ENCODE measurements at places on chromosomes 11 and 22.
A peak's percentile ranks its signal among the peaks of the same experiment; 100 is the strongest.

DNA sequence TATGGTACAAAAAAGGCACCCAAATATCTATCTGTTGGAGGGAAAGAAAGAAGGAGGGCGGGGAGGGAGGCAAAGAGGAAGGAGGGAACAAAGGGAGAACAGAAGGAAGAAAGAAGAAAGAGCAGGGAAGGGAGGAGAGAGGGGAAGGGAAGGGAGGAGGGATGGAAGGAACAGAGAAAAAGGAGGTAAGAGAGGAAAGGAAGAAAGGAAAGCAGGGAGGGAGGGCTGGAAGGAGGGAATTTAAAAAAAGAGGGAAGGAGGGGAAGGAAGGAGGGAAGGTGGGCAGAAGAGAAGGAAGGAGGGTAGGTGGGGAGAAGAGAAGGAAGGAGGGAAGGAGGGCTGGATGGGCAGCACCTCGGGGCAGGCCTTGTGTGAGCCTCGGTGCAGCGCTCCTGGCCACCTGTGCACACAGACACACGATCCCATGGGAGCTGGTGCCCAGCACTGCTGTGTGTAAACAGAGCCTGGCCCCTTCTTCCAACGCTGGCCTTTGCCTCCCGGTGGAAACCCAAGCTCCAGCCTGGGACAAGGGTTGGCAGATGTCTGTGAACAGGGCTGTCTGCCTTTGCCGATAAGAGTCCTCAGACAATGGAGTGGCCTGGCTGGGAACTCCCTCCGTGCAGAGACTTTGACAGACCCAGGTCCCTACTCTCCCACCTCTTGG is 23.2 kb downstream of the SMIM38 start:
- DNase-seq: peak; percentile 41

DNA sequence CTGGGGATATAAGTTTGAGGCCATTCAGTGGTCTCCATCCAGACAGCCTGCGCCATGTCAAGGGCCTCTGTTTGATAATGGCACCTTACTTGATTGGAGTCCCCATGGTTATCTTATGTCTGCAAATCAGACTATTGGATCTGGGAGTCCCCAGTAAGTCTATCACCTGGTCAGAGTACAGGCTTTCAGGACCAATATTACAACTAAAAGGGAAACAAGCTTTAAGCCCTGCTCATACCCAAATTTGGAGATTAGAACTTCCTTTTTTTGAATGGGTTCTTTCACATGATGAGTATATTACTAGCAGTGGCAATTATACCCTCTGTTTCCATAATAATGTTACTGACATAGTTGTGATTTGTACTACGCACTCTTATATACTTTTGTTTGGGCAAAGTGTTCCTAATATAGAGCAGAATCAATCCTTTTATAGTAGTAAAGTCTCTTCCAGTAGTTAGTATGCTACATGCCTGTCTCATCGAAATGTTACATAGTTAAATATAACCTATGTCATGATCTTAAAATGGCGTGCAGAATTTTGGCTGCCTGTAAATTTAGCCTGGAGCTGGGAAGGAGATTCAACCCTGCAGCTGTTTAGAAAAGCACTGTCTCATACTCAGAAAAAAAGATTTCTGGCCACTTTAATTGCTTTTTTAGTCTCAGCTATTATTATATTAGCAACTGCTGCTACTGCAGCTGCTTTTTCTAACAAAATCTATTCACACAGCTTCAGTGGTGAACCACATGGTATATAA is 4.9 kb downstream of the MS4A15 start:
- DNase-seq: no peak

- peak; percentile 20 for DNase-seq
These were observed 86.8 kb downstream of the NECTIN1 start for GRCh38 chr11:119641983-119642745.

- no peak for DNase-seq
These were observed 50.2 kb upstream of the TP53I11 start for GRCh38 chr11:45000918-45001317.

GRCh38 chr11:128941573-128942271 is 949 bp downstream of the TP53AIP1 start:
- no peak for DNase-seq

- no peak for DNase-seq
These were observed 61.4 kb upstream of the CTSC start for GRCh38 chr11:88398791-88399570.

- no peak for DNase-seq
These were observed 910.4 kb downstream of the METTL15 start for GRCh38 chr11:29018631-29019030.

DNA sequence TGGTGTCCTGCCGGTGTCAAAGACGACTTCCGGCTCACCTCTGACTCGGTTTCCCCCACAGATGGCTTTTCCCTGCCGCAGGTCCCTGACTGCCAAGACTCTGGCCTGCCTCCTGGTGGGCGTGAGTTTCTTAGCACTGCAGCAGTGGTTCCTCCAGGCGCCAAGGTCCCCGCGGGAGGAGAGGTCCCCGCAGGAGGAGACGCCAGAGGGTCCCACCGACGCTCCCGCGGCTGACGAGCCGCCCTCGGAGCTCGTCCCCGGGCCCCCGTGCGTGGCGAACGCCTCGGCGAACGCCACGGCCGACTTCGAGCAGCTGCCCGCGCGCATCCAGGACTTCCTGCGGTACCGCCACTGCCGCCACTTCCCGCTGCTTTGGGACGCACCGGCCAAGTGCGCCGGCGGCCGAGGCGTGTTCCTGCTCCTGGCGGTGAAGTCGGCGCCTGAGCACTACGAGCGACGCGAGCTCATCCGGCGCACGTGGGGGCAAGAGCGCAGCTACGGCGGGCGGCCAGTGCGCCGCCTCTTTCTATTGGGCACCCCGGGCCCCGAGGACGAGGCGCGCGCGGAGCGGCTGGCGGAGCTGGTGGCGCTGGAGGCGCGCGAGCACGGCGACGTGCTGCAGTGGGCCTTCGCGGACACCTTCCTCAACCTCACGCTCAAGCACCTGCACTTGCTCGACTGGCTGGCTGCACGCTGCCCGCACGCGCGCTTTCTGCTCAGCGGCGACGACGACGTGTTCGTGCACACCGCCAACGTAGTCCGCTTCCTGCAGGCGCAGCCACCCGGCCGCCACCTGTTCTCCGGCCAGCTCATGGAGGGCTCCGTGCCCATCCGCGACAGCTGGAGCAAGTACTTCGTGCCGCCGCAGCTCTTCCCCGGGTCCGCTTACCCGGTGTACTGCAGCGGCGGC is 5.5 kb downstream of the B3GNT6 start:
- DNase-seq: no peak

GRCh38 chr11:133038850-133039249 is 493.5 kb downstream of the OPCML start:
- DNase-seq: peak; percentile 33

DNA sequence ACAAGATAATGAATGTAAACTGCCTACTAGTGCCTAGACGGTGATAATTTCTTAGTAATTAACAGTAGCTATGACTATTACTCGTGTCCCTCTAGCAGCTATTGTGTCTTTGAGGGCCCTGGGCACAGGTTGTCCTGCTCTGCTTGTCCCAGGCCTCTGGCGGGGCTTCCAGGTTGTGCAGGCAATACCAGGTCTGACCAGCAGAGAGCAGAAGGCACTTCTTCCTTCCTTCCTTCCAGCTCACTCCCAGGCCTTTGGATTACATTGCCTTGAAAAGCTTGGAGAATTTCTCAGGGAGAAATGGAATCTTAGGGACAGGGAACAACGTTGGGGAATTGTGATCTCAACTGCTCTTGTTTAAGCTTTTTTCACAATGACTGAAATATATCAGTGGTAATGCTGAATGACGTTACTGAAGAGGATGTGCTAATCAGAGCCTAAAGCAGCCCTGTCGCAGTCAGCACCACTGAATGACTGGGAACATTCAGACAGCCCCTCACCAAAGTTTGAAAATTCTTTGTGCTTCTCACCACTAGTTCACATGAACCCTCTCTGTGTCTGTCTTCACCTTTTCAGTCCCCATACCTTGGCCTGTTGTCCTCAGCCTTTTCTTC is 8.4 kb upstream of the CCKBR start:
- DNase-seq: peak; percentile 64

GRCh38 chr11:1139441-1140083 is 18.2 kb upstream of the MUC5AC start:
- no peak for DNase-seq

- no peak for DNase-seq
These were observed 269.4 kb downstream of the TTC28 start for GRCh38 chr22:28410050-28410816.
